ENCODE measurements at places on chromosomes 7 and 10.

DNA sequence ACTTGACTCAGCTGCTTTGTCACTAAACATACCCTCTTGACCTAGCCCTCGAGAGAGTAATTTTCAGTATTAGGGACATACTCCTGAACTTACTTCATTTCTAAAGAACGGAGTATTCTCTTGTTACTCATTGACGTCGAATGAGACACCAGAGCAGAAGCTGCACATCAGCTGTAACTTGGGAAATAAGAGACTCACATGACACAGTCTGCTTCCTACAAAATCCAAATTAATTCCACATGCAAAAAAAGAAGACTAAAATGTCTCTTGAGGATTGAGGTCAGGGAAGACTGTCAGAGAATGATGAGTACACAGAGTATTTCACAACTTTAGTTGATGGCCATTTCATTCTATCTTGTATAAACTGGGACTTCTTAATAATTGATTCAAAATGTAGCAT, 114.7 kb upstream of the EGFR start:
- DNase-seq = no peak

DNA sequence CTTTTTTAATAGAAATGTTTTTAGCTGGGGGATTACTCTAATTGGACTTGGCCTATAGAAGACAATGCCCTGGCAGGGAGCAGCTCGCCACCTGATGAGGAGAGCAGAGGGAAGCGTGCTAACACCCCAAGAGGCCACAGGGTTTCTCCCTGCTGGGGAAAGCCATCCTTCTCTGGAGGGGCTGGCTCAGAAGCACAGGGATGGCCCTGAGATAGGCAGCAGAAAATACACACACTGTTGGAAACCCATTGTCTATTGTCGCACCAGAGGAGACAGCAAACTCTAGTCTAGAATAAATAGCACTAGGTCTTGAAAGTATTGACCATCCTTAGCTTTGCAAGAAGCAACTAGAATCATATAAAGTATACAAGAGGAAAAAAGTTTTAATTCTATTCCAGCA, 5.4 kb downstream of the COBL start:
- DNase-seq = peak; percentile 56

DNA sequence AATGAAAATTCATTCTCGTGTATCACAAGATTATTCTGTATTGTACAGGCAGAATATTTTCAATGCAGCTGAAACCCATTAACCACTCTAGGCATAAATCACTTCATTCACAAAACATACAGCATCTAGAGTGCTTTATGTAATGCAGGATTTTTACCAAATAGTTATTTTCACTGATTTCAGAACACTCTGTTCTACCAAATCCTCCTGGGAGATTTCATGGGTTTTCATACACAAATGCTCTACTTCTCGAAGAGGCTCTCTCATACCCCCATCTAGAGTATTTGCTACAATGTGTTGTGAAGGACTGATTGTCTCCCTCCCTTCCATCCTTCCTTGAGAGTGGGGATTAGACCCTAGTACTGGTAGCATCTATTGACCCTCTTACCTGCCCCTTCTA, 209.2 kb upstream of the LRRN3 start:
- DNase-seq = no peak

DNA sequence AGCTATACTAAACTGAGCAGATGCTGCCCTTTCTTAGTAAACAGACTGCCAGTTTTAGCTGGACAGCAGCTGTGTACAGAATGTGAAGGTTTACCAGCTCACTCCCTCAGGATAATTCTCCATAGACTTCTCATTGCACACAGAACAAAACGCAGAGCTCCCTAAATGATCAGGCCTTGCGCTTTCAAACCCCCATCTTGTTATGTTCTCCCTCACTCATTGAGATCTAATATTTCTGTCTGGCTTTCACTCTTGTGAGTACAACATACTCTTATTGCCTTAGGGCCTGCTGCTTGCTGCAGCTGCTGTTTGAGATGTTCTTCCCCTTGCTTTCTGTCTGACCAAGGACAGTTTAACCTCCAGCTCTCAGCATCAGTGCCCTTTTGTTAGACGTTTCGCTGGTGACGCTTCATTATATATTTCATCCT, 17.3 kb downstream of the VWDE start:
- DNase-seq = no peak

DNA sequence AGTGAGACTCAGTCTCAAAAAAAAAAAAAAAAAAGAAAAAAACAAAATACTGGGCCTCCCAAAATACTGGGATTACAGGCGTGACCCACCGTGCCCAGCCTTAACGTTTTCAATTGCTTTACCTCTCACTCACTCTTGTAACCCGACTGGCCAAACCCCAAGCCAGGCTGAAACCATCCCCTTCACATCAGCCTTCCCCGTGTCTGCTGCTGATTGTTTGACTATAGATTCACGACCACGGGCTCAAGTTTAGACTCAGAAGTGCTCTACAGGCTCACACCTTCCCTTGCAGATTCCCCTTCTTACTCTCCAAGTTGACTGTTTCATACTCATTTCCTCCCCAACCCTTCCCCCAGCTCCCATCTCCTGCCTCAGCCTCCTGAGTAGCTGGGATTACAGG, 22.3 kb downstream of the TYW1 start:
- DNase-seq = no peak

DNA sequence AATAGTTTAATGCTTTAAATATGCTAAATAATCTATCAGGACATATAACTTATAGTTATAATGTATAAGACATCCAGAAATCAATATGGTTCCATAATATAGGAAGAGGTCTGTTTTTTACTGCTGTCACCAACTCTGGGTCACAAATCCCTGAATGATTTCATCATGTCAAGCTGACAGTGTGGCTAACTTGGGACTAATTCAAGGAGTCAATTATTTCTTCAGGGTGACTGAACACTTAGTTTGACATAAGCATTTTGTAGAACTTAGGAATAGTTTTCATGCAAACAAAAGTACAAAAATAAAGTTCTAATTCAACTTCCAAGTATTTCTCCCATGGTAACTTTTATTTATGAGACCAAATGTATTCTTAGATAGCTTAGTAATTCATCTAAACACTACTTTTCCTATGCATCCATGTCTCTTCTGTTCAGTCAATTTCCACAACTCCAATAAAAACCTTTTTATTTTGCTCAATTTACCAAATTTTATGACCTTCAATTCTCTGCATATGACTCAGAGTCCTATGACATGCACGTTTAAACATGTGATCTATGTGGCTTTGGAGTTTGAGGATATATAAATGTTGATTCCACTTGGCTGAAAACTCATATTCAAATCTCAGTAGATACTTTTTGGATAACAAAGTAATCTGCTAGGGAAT, 40.3 kb upstream of the GNAT3 start:
- DNase-seq = no peak
